Activated CD4-positive, CD25-positive, alpha-beta regulatory T cell treated with anti-CD3 and anti-CD28 coated beads, Interleukin-2, amount 50 U/mL, for 72 hours (primary cell): ENCODE measurements at places on chromosomes 1 and 21.

DNA sequence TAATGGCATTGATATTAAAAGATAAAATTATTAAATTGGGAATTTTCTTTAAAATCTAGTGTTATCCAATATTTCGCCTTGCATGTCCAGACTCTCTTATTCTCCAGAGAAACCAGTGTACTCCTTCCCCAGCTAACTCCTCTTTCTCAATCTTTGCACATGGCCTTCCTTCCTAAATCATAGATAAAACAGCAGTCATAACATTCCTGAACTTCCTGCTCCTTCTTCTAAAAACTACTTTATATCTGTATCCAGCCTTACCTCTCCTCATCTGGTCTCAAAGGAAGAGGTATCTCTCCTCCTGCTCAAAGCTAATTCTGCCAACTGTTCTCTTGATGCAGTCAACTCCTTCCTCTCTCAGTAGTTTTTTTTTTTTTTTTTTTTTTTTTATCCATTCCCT lies 39.5 kb upstream of the NEK7 start:
- DNase-seq: no peak

- DNase-seq: no peak
These were observed 66.3 kb upstream of the PPP2R5A start for GRCh38 chr1:212218911-212219310.

- DNase-seq: no peak
These were observed 281.6 kb downstream of the TPR start for GRCh38 chr1:186093437-186093836.

DNA sequence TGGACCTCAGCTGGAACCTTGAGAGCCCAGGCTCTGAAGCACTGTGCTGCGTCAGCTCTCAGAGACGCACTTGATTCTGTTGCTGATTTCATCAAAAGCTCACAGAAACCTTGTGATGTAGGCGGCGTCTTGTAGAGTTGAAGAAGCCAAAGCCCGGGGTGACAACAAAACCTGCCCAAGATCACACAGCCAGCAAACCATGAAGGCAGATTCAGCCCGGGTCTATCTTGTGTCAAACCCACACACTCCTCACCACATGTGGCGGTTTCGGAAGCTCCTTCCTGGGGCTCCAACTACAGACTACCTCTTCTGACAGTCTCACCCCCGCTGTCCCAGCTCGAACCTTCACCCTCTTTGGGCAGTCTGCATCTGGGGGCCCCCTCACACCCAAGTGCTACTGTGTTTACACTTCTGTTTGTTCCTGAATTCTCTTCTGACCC lies 50.4 kb downstream of the TENT5C start:
- DNase-seq: peak; percentile 66

DNA sequence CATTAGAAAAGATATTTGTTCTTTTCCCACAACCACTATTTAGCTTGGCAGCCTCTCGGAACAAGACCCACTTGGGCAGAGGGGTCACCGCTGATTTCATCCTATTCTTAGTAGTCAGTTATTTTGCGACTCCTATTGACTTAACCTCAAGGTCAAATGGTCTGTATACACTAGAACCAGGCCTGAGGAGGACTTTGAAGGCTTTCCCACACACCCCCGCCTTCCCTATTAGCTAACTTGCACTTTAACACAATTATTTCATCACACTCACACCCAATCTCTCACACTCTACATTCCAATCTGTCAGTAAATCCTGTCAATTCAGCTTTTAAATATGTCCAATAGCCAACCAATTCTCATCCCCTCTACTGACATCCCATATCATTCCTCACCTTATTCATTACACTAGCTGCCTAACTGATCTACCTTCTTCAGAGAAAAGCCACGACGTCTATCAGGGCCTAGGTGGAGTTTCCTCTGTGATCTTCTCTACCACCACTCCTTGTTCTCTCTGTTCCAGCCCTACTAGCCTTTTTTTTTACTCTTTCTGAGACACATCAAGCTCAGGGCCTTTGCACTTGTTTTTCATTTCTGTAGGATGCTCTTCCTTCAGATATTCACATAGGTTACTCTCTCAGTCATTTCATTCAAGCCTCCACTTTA lies 1.0 kb upstream of the NIBAN1 start:
- no peak for DNase-seq
